Mammary epithelial cell (primary cell): ENCODE measurements at places on chromosomes 5 and 9.

- no peak for DNase-seq
Observed at GRCh38 chr5:43401827-43402226, 10.4 kb downstream of the CCL28 start.

- DNase-seq, result peak; percentile 86
Observed at GRCh38 chr5:126107381-126107780, 315.8 kb upstream of the GRAMD2B start.

- peak; percentile 62 for DNase-seq
Observed at GRCh38 chr5:83377131-83377865, 94.2 kb upstream of the VCAN start.

DNA sequence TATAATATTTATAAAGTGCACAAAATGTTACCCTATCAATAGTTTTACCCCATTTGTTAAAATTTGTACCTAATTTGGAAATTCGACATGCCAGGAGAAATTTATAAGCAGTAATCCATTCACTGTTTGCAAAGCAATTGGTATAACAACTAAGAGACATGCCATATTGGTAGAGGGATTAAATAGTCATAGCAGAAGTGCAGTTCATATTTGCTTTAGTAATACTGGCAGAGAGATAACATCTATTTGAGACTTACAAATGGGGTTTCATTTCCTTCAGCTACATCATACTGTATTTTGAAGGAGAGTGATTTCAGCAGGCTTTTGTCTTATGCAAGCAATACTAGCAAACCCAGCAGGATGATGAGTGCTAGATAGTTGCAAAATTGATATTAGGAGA lies 610.4 kb upstream of the CDH10 start:
- DNase-seq, result no peak

DNA sequence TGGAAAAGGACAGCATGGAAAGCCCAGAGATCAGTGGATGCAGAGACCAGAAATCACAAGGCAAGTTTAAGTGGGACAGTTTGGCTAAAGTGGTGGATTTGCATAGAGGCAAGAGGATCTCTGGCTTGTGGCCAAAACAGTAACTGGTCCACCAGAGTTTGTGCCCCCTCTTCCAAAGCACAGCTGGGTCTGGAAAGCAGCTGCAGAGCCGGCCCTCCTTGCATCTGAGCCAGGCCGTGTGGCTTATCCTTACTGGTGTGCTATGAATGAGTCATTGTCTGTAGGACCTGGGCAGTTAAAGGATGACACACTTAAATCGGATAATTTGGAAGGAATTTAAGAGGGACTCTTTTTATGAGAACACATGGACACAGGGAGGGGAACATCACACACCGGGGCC lies 146.6 kb downstream of the PIP5K1B start:
- DNase-seq, result peak; percentile 14

DNA sequence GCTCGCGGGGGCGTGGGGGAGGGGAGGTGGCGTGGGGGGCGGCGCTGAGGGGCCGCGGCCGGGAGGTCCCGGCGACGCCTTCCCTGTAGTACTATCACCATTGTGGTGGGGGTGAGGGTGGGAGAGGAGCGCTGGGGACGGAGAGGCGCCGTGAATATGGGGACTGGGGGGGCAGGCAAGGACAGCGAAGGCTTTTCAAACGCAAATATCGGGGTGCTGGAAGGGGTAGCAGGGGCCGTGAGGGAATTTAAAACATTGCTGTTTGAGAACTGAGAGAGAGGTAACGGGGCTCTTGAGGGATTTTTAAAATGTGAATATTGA lies 427 bp downstream of the RBM27 start:
- DNase-seq, result no peak

DNA sequence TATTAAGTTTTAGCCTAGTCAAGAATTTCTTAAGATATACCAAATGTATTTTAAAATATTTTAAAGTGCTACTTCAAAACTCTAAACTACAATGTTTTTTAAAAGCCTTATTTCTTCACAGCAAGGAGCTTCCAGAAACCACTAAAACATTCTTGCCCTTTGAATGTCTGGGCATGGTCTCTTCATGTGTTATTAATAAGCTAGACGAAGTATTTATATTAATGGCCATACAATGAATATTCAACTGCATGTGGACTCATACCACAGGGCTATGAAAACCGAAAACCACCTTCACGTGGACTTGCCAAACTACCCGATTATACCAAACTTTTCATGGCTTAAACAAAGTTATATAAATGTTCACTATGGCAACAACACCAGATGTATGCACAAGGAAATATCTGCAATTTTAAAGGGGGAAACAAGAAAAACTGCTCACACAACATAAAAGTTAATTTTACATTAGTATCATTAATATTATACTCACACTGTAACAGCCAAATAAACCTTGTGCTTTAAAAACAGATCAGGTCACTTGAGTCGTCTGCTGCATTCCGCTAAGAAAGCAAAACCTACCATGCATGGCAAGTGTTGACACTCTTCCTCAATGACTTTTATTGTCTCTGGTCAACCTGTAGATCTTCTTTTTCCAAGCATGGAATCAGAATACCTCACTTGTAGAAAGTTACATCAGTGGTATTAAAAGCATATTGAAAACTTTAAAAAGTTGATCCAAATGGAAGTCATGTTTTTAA lies 246.3 kb downstream of the BNC2 start:
- no peak for DNase-seq

GRCh38 chr5:99866740-99867139 lies 668.4 kb upstream of the FAM174A start:
- DNase-seq, result no peak

- no peak for DNase-seq
Observed at GRCh38 chr9:87694236-87694755, 31.6 kb upstream of the CTSL start.

- no peak for DNase-seq
Observed at GRCh38 chr9:84794981-84795637, 125.6 kb downstream of the NTRK2 start.

- no peak for DNase-seq
Observed at GRCh38 chr9:137276473-137277328, 825 bp upstream of the TOR4A start.

- no peak for DNase-seq
Observed at GRCh38 chr5:178940569-178941360, at the start of gene ZNF454. Gene ZNF454, plus strand, starts transcription at chr5:178941198. Its CDS starts 1,594 bp downstream, at chr5:178942792.

- DNase-seq, result peak; percentile 2
Observed at GRCh38 chr9:18666348-18666747, 192.4 kb downstream of the ADAMTSL1 start.

- DNase-seq, result peak; percentile 55
Observed at GRCh38 chr5:168987543-168988300, 313.2 kb downstream of the SLIT3 start.
